Activated CD8-positive, alpha-beta memory T cell treated with anti-CD3 and anti-CD28 coated beads for 4 hours (primary cell): ENCODE measurements at places on chromosomes 16 and 17.

DNA sequence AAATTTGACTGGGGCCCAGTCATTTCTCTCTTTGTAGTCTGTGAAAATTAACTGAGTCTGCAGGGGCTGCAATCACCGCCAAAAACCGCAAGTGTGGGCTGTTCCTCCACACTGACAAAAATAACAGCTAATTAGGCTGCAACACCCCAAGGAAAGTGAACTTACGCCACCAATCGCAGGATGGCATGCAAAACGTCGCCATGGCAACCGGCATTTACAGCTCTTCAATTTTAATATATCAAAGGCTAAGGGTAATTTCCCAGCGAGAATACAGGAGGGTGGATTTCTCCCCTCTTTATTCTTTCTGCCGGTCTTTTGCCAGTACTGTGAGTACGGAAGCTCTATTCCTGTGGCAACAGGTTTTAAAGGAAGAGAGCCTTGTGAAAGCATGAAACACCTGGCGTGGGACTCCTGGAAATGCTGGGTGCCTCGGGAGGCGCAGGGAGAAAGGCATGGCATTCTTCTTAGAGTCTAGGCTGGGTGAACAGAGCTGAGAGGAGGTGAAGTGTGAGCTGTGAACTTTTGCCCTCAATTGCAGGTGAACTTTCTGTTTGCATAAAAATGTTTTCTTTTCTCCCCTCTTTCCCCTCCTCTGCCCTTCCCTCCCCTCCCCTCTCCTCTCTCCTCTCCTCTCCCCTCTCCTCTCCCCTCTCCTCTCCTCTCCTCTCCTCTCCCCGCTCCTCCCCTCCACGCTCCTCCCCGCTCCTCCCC, 399.7 kb downstream of the XYLT1 start:
- DNase-seq = peak; percentile 63

DNA sequence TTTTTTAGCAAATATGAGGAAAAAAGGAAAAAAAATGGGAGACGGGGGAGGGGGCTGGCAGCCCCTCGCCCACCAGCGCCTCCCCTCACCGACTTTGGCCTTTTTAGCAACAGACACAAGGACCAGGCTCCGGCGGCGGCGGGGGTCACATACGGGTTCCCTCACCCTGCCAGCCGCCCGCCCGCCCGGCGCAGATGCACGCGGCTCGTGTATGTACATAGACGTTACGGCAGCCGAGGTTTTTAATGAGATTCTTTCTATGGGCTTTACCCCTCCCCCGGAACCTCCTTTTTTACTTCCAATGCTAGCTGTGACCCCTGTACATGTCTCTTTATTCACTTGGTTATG, 1.2 kb upstream of the TMEM88 start:
- no peak for DNase-seq

GRCh38 chr16:30346286-30346685, 8.8 kb downstream of the CD2BP2 start:
- no peak for DNase-seq

- peak; percentile 75 for DNase-seq
Observed at GRCh38 chr16:31476303-31477219, 4.6 kb downstream of the TGFB1I1 start.
